Hypothalamus (tissue), 51 donors: ENCODE measurements at places on chromosomes 11 and 22.

GRCh38 chr11:120220747-120221037 is 9.9 kb downstream of the OAF start:
- no peak for DNase-seq

- DNase-seq: no peak
These were observed 1.5 kb downstream of the KREMEN1 start for GRCh38 chr22:29074276-29074772.

- no peak for DNase-seq
These were observed 61.0 kb upstream of the LYVE1 start for GRCh38 chr11:10629411-10630002.

GRCh38 chr11:26575946-26576345 is 3.9 kb upstream of the MUC15 start:
- no peak for DNase-seq

DNA sequence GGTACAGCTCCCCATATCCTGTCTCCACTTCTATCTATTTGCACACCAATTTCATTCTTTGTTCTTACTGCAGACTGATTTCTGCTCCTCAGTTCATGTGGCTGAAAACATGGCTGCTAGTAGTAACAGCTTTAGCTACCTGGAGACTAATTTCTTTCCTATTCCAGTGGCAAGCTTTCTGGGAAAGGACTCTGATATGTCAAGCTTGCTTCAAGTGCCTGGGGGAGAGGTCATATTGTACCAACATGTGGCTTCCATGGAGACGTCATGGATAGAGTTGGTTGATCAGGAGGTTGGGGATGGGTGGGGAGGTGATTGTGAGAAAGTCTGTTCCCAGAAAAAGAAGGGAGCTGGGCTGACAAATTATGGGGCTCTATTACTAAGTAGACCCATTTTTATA is 44.9 kb downstream of the ADM start:
- no peak for DNase-seq

DNA sequence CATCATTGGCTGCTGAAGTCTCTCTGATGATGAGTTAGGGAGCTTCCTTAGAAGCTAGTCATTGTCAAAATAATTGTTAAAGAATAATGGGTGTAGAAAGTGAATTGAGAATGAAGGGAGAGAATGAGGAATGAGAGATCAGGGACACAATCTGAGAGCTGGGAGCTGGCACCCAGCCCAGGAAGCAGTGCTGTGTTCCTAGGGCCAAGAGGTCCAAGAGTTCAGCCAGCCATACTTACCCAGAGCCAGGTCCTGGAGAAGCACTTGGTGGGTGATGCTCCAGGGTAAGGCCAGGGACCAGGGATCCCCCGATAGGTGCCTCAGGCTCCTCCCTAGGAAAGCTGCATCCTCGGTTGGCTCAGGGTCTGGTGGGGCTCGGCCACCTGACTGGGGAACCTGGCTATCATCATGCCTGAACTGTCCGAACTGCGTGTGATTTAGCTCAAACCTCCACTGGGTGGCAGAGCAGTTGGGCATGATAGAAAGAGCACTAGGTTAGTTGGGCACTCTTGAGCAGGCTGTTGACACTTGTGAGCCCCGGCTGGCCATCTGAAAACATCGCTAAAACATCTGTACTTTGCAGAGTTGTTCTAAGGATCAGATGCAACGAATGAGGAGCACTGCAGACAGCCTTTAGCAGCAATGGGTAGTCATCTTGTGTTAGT is 123.9 kb upstream of the NCAM1 start:
- DNase-seq: peak; percentile 42

DNA sequence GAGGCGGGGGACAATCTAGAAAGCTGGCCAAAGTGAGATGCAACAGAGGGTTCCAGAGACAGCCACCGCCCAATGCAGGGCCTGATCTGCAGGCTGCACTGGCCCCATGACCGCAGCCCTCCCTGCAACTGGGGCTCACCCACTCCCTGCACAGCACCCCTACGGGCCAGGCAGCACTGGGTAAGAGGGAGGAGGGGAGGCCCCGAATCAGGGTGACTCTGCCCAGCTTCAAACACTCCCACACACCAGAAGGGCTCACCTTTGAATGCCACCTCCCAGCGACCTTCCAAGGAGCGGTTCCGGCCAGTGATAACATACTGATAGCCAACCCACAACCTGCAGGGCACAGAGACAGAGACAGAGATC is 59.3 kb downstream of the DGCR2 start:
- no peak for DNase-seq

GRCh38 chr22:35361001-35361558 is 19.8 kb upstream of the HMOX1 start:
- DNase-seq: no peak

DNA sequence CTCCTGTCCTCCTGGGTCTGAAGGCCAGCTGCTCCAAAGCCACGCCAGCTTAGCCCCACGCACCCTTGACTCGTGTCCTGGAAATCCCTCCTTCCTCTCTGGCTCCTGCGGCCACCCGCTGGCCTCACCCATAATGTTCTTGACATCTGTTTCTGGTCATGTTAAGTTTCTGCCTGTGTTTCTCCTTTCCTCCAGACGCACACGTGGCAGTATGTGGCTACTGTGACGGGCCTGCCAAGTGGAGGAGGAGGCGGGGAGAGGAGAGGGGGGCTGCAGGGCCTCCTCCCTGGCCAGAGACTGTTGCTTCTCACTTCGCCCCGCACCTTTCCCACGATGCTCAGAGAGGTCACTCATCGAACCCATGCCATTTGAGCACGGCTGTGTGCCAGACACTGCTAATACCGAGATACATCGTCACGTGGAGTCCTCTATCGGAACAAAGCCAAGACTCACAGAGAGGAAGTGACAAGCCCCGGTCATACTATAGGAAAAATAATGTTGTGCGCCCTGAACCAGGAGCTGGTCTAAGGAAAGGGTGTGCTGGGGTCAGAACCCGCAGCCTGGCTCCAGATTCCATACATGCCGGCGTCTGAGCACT is 11.5 kb downstream of the C1QTNF6 start:
- no peak for DNase-seq

- no peak for DNase-seq
These were observed 26.7 kb downstream of the UPB1 start for GRCh38 chr22:24521791-24522245.

GRCh38 chr22:50498322-50498890 is 9.1 kb downstream of the LMF2 start:
- DNase-seq: no peak

GRCh38 chr11:34565417-34566207 is 52.0 kb upstream of the ELF5 start:
- DNase-seq: no peak

DNA sequence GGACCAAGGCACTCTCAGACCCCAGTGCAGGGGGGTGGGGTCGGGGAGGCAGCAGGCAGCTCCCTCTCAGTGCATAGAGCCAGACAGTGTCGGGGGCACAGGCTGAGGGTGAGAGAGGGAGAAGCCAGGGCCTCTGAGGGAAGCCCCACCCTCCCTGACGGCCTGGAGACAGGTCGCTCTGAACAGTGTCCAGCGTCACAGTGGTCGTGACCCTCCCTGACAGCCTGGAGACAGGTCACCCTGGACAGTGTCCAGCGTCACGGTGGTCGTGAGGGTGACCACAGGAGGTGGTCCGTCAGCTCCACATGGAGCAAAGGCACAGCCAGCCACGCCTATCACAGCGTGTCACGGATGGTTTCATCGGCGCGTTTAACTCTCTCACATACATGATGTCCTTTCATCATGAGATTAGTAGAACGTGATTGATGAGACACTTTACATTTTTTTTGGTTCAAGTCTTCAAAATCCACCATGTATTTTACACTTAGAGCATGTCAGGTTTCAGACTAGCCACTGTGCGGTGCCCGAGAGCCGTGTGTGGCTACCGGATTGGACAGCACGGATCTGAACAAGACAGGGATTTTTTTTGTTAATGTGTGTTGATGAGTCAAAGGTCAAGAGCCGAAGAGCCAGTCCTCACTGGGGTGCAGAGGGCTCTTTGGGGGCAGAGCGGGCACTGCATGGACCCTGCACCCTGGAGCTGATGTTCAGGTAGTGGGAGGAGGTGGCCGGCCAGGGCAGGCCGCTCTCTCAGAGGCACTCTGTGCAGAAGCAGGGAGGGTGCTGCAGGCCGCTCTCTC is 23.9 kb upstream of the PANX2 start:
- DNase-seq: peak; percentile 31

- DNase-seq: no peak
These were observed 34.4 kb downstream of the ZNF195 start for GRCh38 chr11:3344327-3345174.

DNA sequence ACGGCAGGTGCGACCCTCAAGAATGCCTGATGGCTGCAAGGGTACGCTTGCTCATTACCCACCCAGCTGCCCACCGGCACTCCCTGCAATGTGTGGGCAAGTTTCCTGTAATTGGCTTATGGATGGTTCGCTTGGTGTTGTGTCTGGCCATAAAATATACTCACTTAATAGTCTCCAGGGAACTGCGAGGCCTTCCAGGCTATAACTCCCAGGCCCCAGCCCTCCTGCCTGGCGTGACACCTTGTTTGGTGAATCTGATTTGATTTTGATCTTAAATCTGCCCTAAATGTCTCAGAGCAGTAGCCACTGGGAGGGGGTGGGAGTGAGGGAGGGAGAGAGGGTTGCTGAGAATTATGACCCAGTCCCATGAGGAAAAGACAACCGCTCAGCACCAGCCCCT is 572.2 kb downstream of the BUD13 start:
- DNase-seq: no peak

DNA sequence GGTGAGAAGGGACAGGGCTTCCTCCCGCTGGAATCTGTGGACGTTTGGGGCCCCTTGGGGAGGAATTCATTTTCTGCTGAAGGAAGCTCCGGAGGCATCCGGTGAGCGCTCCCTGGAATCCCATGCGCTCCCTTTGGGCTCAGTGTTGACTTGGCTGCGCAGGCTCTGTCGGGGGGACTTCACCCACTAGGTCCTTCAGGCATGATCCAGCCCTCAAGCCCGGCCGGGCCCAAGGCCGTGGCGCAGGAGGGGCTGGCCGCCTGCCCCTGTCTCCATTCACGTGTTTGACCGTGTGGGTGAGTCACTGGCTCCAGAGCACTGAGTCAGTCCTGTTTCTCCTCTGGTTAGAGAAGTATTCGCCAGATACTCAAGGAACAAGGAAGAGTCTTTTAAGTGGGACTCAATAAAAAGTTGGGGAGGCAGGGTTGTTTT is 1.4 kb downstream of the CTTN start:
- peak; percentile 67 for DNase-seq

- no peak for DNase-seq
These were observed 296.8 kb downstream of the RAB38 start for GRCh38 chr11:87878373-87878825.

GRCh38 chr11:111303461-111303860 is 5.1 kb downstream of the POU2AF3 start:
- DNase-seq: no peak

GRCh38 chr11:67614730-67615714 is 8.3 kb downstream of the NDUFV1 start:
- no peak for DNase-seq

DNA sequence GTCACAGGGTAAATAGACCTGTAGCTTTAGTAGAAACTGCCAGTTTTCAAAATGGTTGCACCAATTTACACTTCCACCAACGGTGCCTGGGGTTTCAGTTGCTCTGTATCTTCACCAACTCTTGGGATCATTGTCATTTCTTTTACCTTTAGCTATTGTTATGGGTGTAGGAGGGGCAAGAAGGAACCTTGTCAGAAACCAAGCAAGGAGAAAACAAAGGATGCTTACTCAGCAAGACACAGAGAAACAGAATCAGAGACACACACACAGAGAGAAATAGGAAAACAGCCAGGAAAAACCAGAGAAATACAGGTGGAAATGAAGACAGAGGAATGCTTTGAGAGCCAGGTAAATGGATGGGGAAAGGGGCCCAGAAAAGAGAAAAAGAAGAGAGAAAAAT is 367.6 kb downstream of the MIAT start:
- DNase-seq: no peak

DNA sequence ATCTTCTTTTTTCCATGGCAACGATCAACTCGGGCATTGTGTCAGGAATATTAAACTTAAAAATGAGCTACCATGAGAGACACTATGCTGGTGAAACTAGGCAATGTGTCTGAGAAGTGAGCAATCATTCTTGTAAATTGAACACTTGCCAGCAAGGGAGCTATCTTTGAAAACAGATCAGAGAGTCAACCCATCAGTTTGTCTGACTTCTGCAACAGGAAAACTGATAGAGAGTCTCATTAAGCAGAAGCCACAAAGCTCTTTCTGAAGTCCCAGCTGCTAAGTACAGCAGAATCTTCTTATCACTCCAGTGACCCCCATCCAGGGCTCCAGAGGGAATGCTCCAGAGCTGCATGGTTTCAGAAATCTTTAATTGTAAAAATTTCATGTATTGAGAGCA is 114.7 kb downstream of the MSANTD4 start:
- DNase-seq: no peak

DNA sequence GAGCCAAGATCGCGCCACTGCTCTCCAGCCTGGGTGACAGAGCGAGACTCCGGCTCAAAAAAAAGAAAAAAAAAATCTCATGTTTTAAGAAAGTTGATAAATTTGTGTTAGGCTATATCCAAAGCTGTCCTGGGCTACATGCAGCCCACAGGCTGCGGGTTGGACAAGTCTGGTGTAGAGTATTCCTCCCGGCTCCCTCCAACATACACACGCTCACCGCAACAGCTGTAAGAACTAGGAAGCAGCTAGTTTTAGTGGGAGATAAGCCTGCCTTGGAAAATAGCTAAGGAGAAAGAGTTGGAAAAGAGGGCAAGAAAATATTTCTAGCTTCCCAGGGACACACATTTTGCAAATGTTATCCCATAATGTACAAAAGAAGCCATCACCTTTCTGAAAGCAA is 46.6 kb downstream of the CELF1 start:
- no peak for DNase-seq

GRCh38 chr11:64759722-64760719 is at the start of gene PYGM:
PYGM (minus strand) TSS chr11:64759974; CDS start chr11:64759898, 76 bp downstream.
- DNase-seq: peak; percentile 67

DNA sequence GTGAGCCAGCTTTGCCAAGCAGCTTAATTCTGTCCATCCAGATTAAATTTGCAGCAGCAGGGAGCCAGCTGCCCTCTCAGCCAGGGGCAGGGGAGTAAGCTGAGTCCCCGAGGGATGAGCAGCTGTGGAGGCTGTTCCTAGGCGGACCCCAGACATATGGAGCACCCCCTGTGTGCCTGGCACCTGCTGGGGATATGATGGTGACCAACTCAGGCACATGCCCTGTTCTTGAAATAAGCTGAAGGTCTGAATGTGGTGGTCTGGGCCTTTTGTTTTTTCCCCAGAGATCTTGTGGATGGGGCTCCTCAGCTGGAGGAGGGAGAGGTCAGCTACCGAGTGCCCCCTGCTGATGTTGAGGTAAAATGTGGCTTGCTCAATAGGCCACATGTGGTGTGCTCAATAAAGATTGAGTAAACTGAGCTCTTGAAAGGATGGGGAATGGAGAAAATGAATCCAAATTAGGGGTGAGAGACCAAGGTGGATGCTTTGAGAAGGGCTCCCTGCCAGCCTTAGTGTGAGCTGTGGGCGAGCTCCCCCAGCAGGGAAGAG is 103.3 kb upstream of the NNMT start:
- DNase-seq: no peak
